T-cell (primary cell): ENCODE measurements at places on chromosomes 2 and 18. TPM values are rescaled to one million over a fixed set of nuclear protein-coding genes. Genes with fewer than 3 reads are reported as not detected.

The MYCN gene
- 0.25 TPM for total RNA-seq

The TNS1 gene
- total RNA-seq: 0.28 TPM

The GREB1 gene
- 1.2 TPM for total RNA-seq

The TSGA10 gene
- total RNA-seq: 16.2 TPM

GRCh38 chr2:41087946-41088345 lies 636.1 kb upstream of the SLC8A1 start:
- no peaks in the 10 kb centered on the region for H3K4me1 ChIP-seq
- no peak for DNase-seq
- H3K36me3 ChIP-seq: no peaks in the 10 kb centered on the region
- no peak overlapping the region for H3K27ac ChIP-seq
- no peak overlapping the region for H3K4me3 ChIP-seq

DNA sequence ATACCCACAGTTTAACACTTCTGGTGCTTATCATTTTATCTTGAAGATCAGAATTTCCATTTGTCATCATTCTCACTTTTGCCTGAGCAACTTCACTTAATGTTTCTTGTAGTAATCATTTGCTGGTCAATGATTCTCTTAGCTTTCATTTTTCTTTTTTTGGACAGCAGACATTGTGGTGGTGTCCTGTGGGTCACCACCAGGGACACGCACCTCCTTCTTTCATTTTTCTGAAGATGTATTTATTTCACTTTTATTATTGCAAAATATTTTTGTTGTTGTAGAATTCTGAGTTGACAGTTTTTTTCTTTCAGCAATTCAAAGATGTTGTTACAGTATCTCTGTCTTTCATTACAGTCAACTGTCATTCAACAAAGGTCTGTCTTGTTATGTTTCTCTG lies 84.3 kb downstream of the FAM168B start:
- H3K27me3 ChIP-seq: no peaks in the 10 kb centered on the region
- no peak overlapping the region for H3K4me3 ChIP-seq
- DNase-seq: no peak

GRCh38 chr2:12303181-12304030 lies 413.3 kb upstream of the TRIB2 start:
- H3K27me3 ChIP-seq: no peaks in the 10 kb centered on the region
- H3K27ac ChIP-seq: no peak overlapping the region
- DNase-seq: no peak
- no peaks in the 10 kb centered on the region for H3K36me3 ChIP-seq
- peaks cover 29% of the 10 kb centered on the region for H3K4me1 ChIP-seq

- no peak for DNase-seq
- H3K27ac ChIP-seq: no peak overlapping the region
- H3K27me3 ChIP-seq: no peaks in the 10 kb centered on the region
Observed at GRCh38 chr2:137367361-137367760, 596.9 kb upstream of the HNMT start.

- H3K36me3 ChIP-seq: no peaks in the 10 kb centered on the region
Observed at GRCh38 chr2:19797871-19798270, 103.9 kb downstream of the TTC32 start.

DNA sequence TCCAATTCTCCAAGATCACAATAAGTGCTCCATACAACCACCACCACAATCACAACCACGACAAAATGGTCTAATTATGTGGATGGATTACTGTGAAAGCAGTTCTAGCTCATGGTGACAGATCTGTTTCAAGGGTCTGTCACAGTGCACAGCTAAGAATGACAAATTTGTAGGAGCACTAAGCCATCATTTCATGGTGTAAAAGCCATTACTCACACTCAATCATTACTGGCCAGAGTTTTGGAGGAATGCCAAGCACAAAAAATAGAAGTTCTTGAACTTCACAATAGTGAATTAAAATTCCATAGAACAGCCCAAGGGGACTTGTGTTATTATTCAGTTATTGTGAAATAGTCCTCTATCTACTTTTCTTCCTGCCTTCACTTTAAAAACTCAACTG lies 2.3 kb downstream of the CPS1 start:
- H3K27ac ChIP-seq: no peak overlapping the region
- H3K4me3 ChIP-seq: no peak overlapping the region
- H3K27me3 ChIP-seq: no peaks in the 10 kb centered on the region
- no peaks in the 10 kb centered on the region for H3K36me3 ChIP-seq
- H3K4me1 ChIP-seq: no peaks in the 10 kb centered on the region

- no peak overlapping the region for H3K4me3 ChIP-seq
- H3K36me3 ChIP-seq: no peaks in the 10 kb centered on the region
- H3K27ac ChIP-seq: no peak overlapping the region
- no peaks in the 10 kb centered on the region for H3K4me1 ChIP-seq
Observed at GRCh38 chr2:66273933-66274490, 160.9 kb upstream of the MEIS1 start.

DNA sequence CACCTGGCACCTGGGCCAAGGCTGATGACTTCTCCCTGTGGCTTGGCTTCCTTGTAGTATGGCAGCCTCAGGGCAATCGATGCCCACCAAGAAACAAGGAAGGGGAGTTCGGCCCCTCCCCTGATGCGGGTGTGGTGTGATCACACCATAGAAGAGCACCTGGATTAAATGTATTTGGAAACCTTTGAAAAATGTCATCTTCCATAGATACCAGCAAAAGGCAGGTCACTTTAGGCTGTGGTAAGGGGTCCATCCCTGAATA lies 198.2 kb downstream of the CYP26B1 start:
- H3K4me3 ChIP-seq: no peak overlapping the region
- H3K27me3 ChIP-seq: no peaks in the 10 kb centered on the region
- DNase-seq: no peak
- no peak overlapping the region for H3K27ac ChIP-seq
- no peaks in the 10 kb centered on the region for H3K4me1 ChIP-seq

DNA sequence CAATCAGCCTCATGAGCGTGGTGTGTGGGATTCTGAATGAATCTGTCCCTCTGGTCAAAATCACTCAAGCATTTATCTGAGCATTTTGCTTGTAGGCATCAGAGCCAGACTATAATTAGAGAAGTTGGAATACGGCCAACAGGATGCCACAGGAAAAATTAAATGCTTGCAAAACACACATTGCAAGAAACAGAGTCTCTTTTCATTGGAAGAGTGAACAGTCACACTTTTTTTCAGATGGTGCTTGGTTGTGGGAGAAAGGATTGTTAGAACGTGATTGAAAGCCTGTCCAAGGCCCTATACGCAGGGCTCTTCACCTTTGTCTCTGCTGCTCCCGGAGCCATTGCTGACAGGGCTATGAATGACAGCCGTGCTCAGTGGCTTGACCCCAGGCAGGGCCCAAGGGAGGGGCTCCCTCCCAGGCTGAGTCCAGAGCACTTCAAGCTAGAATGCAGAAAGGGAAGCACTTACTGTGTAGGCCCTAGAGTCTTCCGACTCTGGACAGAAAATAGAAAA lies 59.8 kb downstream of the SNTG2 start:
- DNase-seq: no peak
- H3K4me3 ChIP-seq: no peak overlapping the region
- no peaks in the 10 kb centered on the region for H3K36me3 ChIP-seq
- peaks cover 4% of the 10 kb centered on the region for H3K27me3 ChIP-seq
- no peaks in the 10 kb centered on the region for H3K4me1 ChIP-seq

DNA sequence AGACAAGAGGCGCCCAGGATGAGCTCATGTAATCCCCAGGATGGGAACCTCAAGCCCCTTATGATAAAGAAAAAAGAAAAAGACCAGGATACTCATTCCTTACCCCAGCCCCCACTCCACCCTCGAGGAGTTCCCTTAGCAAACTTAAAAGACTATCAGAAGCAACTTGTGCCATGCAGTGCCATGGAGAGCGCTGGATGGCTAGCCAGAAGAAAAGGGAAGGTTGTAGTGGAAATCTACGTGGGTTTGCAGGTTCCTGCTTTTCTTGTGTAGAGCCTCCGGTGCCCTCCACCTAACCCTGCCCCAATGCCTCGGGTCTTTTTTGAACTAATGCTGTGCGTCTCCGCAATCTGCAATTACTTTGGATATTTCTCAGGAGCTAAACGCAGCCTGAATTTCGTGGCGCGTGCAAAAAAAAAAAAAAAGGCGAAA lies 16.2 kb upstream of the BCL11A start:
- H3K4me3 ChIP-seq: peak overlapping the region; percentile 92
- H3K4me1 ChIP-seq: peaks cover 10% of the 10 kb centered on the region
- DNase-seq: no peak
- H3K27ac ChIP-seq: no peak overlapping the region
- H3K36me3 ChIP-seq: no peaks in the 10 kb centered on the region

DNA sequence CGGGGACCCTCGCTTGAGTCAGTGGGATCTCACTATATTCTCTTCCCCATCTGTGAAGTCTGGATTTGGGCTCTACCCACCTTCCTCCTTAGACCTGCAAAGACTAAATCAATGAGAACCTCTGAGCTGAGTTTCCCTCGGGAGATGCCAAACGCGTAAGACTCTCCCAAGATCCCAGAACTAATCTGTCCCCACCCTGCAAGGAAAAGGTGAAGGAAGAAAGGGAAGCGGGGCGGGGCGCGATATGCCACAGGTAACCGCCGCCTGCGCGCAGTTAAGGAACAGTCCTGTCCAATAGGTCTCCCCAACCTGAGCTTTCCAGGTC lies 780 bp downstream of the SRD5A2 start:
- H3K27ac ChIP-seq: no peak overlapping the region
- no peaks in the 10 kb centered on the region for H3K36me3 ChIP-seq
- H3K4me3 ChIP-seq: no peak overlapping the region
- DNase-seq: no peak
- H3K27me3 ChIP-seq: peaks cover 4% of the 10 kb centered on the region

DNA sequence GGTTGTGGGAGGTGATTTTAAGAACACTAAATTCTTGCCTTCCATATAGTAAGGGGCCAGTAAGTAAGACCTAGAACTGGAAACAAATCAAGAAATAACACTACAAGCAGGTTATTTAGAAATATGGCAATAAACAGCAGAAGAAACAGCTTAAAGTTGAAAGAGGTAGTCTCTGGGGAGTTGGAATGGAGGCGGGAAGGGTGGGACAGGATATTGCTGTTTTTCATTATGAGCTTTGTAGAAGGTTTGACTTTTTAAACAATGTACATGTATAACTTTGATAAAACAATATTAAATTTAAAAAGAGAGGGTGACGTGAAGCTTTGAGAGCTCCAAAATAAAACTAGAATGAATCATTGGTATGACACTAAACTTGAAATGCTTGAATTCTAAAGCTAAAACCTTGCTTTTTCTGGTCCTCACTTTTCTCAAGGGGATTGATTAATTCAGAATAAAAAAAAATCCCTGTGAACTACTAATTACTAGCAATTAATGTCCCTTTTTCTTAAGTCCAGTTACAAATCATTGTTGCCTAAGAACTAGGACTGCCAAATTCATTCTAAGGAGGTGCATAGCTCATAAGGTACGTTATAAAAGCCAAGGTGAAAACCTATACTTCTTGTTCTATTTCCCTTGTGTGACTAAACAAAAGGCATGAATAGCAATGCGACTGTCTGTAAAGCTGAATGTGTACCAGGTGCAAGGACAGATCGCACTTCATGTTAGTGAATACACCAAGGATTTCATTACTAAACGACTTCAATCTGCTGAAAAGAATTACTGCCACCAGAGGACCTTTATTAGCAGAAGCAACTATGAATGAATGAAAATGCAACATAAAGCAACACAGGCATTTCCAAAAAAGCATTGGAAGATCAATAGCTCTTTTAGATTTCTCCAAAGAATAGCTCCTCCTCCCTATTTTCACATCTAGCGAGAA lies 177.5 kb downstream of the RBM43 start:
- no peaks in the 10 kb centered on the region for H3K27me3 ChIP-seq
- DNase-seq: no peak
- peaks cover 3% of the 10 kb centered on the region for H3K4me1 ChIP-seq
- no peak overlapping the region for H3K4me3 ChIP-seq
